ENCODE measurements at places on chromosomes 6 and 20. TPM values are rescaled to one million over a fixed set of nuclear protein-coding genes. Genes with fewer than 3 reads are reported as not detected.

DNA sequence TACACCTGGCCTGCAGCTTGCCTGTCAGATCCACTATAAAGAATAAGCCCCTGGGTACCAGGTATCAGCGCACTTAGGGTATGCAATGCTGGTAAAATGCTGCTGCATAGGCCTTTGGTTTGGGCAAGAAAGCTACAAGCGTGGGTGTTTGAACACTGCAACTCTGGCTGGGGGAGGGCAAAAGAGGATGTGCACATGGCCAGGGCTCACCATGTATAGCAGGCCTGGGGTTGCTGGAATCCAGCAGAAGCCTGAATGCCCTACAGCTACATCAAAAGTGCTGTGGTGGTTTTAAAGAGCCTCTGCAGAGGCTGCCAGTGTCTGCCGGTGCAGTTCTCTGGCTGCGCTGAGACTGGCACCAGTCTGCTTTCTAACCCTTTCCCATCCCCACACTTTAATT, 51.7 kb downstream of the UQCC1 start:
- H3K36me3 ChIP-seq, result peaks cover 11% of the 10 kb centered on the region
- no peaks in the 10 kb centered on the region for H3K27me3 ChIP-seq
- no peak overlapping the region for H3K27ac ChIP-seq
- peaks cover 5% of the 10 kb centered on the region for H3K4me1 ChIP-seq
- no peak overlapping the region for H3K4me3 ChIP-seq
- no peak for DNase-seq

DNA sequence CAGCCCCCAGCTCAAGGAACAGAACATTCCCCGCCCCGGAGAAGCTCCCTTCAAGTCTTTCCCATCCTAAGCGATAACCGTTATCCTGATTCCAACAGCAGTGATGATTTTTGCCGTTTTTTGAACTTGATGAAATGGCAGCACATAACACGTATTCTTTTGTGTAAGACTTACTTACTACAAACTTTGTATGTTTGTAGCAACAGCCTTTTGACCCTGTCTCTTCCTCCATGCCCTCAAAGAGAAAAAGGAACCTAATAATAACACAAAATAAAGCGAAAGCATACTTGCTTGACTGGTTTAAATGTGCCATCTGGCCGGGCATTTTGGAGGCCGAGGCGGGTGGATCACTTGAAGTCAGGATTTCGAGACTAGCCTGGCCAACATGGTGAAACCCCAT, 26.4 kb upstream of the SLC9A8 start:
- H3K27me3 ChIP-seq, result peaks cover 7% of the 10 kb centered on the region
- H3K27ac ChIP-seq, result no peak overlapping the region
- H3K4me1 ChIP-seq, result peaks cover 10% of the 10 kb centered on the region
- H3K4me3 ChIP-seq, result no peak overlapping the region
- DNase-seq, result no peak

- H3K36me3 ChIP-seq, result no peaks in the 10 kb centered on the region
- H3K27ac ChIP-seq, result no peak overlapping the region
Measured at GRCh38 chr6:123925350-123925749, 121.7 kb downstream of the NKAIN2 start.

GRCh38 chr6:144148886-144149285, 1.4 kb upstream of the STX11 start:
- DNase-seq, result no peak
- peaks cover 27% of the 10 kb centered on the region for H3K4me1 ChIP-seq

PTCHD4 gene
- total RNA-seq, result not detected

COL10A1 gene
- not detected for total RNA-seq

SAMD3 gene
- 3.3 TPM for total RNA-seq
